ENCODE measurements at places on chromosomes 2 and 18.

GRCh38 chr18:72339976-72340375 lies 204.2 kb downstream of the CBLN2 start:
- no peak for DNase-seq

DNA sequence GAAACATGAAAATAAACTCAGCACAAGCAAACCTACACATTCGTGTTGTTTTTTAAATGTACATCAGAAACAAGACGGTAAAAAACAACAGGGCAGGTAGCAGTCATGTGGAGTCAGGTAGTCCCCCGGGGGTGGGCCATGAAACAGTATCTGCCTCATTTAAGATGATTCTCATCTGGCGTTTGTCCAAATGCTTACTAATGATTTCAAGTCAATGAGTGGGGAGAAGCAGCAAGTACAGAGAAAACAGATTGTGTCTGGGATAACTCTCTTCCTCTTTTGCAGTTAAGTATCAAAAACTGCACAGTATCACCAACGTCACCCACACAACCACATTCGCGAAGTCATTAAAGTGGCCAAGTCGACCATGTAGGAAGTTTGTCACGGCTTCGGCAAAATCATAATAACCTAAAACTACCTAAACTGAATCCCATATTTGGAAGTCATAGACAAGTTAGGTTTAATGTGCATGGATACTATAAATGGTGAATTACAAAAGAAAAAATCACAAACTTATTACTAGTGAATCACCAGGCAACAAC lies 1.3 kb downstream of the LAPTM4A start:
- peak; percentile 92 for DNase-seq

- DNase-seq, result no peak
Observed at GRCh38 chr2:96145848-96146152, 560 bp upstream of the DUSP2 start.

GRCh38 chr18:56461151-56461550 lies 177.2 kb downstream of the TXNL1 start:
- no peak for DNase-seq

DNA sequence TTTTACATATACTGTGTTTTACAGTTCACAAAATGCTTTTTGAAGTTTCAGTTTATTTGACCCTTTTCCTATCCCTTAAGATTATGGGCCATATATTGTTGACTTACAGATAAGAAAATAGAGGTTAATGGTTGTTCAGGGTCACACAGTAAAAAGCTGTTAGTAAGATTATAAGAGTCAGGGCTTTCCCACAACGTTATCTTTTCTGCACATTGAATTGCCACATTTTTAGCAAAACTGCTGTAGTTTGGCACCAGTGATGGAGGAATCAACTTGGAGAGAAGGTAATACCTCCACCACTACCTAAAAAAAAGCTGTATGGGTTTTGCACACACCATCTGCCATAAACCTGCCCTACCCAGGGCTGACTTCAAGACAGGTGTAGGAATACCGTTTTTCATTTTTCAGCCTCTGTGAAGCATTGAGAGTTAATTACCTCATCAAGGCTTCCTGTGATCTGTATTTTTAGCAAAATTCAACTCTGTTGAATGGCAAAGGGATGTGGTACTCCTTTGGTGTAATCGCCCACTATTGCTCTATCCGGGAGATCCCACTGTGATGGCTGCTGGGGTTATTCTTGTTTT lies 5.0 kb downstream of the SOWAHC start:
- DNase-seq, result no peak

- no peak for DNase-seq
Observed at GRCh38 chr2:83115155-83115554, 1343.9 kb downstream of the SUCLG1 start.

GRCh38 chr2:235831755-235832154 lies 336.4 kb downstream of the GBX2 start:
- DNase-seq, result no peak

DNA sequence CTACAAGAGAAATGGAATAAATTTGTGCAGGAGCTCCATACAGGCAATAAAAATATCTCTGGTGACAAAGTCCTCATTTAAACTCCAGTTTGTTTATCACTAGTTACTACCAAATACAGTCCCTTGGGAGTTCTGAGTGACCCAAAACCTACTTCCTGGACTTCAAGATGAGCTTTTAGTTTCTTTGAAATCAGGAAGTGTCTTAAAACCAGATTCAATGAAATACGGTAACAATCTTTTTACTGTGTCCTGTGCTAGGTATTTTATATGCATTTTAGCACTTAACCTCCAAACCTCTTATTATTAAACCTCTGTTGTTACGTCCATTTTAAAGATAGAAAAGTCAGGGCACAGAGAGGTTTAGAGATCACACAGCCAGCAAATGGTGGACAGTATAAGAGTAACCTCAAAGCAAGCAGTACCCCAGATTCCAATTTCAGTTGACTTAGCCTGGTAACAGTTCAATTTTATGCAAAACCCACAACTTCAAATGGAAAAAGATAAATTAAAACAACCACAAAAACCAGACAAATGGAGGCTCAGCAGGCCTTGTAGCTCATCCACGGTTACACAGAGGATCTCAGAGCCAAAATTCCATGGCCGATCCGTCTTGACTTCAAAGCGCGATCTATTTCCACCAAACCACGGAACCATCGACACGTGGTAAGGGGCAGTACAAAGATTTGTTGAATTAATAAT lies 1.3 kb upstream of the KCMF1 start:
- DNase-seq, result peak; percentile 58

DNA sequence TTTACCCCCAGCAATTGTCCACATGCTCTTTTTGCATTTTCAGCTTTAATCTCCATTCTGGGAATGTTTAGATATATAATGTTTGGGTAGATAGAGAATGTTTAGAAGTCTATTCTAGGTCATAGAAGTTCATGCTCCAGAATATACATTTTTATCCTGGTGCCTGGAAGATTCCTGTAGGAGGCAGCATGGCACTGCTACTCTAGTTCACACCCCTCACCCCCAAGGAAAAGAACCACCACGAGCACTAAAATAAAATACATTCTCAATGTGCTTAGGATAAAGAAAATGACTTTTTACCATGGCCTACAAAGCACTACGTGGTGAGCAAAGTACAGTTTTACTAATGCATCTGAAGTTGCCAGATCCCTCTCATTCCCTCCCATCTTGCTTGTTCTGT lies 53.8 kb downstream of the MYO1B start:
- DNase-seq, result no peak

- DNase-seq, result no peak
Observed at GRCh38 chr2:37090019-37090477, 5.7 kb downstream of the GPATCH11 start.

GRCh38 chr18:49340446-49340845 lies 120.0 kb downstream of the DYM start:
- DNase-seq, result peak; percentile 67

DNA sequence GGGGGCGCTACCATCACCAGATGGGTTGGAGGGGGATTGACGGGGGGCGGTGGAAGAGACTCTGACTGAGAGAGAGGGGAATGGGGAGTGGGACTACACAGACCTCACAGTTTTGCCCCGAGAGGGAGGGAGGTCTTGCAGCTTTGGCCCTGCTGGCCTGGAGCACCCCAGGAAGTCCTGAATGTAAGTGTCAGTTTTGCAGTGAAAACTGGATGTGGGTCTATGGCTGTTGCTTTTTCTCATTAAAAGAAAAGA lies 2.4 kb downstream of the TCF7L1 start:
- DNase-seq, result no peak

GRCh38 chr18:63465059-63465458 lies 11.7 kb upstream of the SERPINB5 start:
- DNase-seq, result no peak

DNA sequence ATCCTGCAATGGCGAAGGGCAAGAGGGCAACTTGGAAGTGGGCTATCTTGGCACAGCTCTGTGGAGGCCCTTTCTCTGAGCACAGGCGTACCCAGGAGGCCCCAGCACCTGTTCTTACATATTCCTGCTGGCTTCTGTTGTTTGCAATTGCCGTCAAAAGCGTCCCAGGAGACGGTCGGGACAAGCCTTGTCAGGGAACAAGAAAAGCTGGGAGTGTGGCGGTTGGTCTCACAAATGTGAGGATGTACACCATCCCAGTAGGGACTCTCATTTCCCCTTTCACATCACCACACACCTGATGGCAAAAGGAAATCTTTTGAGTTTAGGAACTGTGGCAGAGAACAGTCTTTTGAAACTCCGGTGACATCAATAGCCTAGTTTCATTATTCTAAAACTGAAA lies 94.7 kb upstream of the EFEMP1 start:
- DNase-seq, result no peak

GRCh38 chr18:58862851-58863538 lies 1.7 kb upstream of the ZNF532 start:
- DNase-seq, result peak; percentile 62

- DNase-seq, result no peak
Observed at GRCh38 chr2:240963065-240963867, 35.2 kb upstream of the SNED1 start.

- DNase-seq, result peak; percentile 28
Observed at GRCh38 chr2:224646242-224646846, 61.2 kb upstream of the CUL3 start.

- DNase-seq, result peak; percentile 72
Observed at GRCh38 chr2:45028276-45028675, 19.0 kb upstream of the SIX2 start.

DNA sequence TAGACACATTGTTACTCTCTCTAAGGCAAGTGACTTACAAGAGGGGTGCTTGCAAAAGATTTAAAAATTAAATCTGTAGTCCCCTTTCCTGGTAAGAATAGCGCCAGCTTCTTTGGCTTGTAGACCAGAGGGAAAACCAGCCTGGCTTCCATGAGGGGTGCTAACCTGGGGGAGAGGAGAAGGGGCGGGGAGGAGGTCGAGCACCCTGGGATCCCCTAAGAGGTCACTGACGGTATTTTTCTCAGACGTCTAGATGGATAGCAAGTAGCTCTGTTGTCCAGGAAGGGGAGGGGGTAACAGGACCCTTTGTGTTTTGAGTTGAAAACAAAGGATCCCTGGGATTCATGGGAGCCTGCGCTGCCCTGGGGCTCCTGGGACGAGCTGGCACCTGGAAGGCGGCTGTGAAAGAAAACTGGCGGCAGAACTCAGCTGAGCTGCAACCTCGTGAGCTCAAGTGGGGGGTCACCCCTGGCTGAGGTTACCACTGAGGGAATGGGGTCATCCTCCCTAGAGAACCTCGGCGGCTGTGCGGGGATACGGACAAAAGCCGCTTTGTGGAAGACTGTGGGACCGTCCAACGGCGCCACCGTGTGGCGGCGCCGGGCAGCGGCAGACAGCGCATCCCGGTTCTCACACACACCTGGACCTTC lies 37.8 kb upstream of the MRPL19 start:
- peak; percentile 55 for DNase-seq

DNA sequence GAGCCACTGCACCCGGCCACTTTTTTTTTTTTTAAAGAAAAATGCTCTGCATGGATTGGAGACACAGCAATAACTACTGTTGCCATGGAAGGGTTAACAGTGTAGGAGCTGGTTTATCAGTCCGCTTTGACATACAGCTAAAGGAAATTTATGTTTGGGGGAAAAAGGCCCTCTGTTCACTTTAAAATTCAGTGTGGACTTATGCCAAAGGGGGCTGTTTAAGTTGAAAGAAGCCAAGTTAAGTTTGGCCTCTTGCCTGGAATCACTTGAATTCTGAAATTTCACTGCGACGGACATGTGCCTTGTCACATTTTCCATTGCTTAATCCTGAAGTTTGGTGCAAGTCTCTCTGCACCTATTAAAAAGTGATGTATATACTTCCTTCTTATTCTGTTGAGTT lies 3.1 kb downstream of the KCNE4 start:
- DNase-seq, result peak; percentile 71

- DNase-seq, result no peak
Observed at GRCh38 chr18:21597620-21598019, 2.9 kb downstream of the ESCO1 start.

DNA sequence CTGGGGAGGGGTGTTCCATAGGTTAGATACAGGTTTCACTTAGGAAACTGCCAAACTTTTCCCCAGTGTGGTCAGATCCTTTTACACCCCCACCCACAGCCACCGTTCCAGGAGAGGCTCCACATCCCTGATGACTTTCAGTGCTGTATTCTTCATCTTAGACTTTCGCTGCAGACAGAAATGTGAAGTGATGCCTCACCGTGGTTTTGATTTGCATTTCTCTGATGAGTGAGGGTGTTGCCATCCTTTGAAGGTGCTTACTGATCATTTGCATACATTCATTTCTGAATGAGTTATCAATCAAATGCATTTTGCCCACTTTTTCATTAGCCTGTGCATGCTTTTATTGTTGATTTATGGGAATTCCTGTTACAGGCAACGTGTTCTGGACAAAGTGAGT lies 14.9 kb downstream of the COPS9 start:
- no peak for DNase-seq

DNA sequence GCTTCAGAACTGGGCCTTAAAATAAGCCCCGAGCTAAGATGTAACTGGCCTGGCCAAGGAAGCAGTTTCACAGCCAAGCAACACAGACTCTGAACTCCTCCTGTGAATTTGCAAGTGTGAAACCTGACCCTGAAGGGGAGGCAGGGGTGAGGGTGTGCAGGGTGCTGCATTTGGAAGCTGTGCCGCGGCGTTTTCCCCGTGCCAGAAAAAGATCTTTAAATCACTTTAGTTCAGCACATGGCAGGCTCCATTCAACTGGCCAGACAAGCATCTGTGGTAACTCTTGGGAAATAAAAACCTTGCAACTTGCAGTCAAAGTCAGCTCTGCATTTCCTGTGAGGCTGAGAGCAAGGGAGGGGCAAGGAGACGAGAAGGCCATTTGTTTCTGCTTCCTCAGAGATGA lies 209.3 kb upstream of the SOX11 start:
- DNase-seq, result no peak

GRCh38 chr2:34831096-34831495 lies 1232.0 kb upstream of the FAM98A start:
- DNase-seq, result no peak

GRCh38 chr2:68336192-68336591 lies 16.4 kb upstream of the CNRIP1 start:
- DNase-seq, result peak; percentile 66

DNA sequence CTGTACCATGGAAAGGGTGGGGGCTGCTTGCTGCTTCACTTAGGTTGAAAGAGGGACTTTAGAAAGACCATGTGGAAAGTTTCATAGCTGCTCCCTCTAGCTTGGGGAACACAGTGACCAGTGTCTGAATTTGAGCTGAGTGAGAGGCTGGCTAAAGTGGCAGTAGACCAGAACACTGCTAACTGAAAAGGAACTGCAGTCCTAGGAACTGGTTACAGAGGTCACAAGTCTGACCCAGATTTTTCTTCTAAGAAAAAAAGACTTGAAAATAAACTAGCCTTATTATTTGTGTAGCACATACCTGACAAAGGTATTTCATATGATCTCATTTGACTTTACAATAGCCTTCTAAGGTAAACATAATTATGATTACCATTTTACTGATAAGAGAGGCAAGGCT lies 153.6 kb downstream of the FSHR start:
- DNase-seq, result no peak

- peak; percentile 33 for DNase-seq
Observed at GRCh38 chr2:43387092-43388062, 161.0 kb upstream of the ZFP36L2 start.

GRCh38 chr18:32122039-32122438 lies 30.4 kb downstream of the RNF138 start:
- DNase-seq, result no peak

Measured in fibroblast of mammary gland (primary cell).